ENCODE measurements at places on chromosomes 7 and 10. TPM values are rescaled to one million over a fixed set of nuclear protein-coding genes. Genes with fewer than 3 reads are reported as not detected.
A peak's percentile ranks its signal among the peaks of the same experiment; 100 is the strongest.

Gene LRRC4
- 1.3 TPM for total RNA-seq

- peak; percentile 20 for DNase-seq
Measured at GRCh38 chr10:69406302-69406811, 10.4 kb downstream of the TACR2 start.

DNA sequence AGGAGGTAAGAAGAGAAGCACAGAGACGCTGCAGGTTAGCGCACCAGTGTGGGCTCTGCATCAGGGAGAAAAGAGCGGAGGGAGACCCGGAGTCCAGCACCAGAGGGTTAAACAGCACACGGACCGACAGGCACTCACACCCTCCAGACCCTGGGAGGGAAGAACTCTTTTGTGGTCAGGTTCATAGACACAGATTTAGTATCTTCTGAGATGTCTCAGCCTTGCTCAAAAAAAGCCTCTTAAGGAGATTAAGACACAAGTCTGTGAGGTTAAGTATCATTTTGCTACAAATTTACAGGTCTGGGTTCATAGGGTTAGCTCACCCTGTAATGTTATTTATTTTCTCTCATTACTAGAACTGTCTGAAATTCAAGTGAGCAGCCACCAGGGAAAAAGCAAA, 16.8 kb upstream of the NDST2 start:
- DNase-seq: peak; percentile 11

DNA sequence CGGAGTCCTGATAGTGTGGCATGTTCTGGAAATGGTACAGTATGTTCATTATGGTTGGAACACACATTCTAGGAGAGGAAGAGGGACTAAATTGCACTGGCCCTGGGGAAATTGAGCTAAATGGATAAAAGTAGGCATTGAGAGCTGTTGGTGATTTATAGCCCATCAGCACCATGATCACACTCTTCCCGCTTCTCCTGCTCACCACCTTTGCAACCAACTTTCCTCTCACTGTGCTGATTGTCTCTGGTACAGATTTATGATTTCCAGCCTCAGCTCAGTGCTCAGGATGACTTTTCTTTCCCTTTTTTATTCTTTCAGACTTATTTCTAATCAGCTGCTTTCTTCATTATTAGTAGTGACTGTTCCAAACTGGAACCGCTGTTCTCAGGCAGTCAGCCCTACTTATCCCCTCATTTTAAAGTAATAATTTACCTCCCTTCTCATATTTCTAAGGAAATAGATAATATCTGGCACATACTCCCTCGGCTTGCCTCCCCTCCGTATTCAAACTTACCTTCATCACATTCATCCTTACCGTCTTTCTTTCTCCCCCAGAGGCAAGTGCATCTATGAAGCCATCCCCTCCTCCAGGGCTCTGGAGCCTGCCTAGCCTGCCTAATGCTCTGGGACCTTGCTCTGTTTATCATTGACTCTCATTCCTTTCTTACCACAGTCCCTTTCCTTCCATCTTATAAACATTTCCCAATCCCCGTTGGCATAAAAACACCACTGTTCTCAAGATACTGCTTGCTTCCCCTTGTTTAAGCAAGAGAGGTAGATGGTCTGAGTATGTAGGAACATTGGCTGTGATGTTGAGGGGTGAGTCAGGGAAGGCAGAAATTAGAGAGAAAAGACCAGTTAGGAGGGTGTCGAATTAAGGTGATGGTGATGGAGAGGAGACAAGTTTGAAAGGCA, 51.6 kb upstream of the RPA3 start:
- DNase-seq: no peak

DNA sequence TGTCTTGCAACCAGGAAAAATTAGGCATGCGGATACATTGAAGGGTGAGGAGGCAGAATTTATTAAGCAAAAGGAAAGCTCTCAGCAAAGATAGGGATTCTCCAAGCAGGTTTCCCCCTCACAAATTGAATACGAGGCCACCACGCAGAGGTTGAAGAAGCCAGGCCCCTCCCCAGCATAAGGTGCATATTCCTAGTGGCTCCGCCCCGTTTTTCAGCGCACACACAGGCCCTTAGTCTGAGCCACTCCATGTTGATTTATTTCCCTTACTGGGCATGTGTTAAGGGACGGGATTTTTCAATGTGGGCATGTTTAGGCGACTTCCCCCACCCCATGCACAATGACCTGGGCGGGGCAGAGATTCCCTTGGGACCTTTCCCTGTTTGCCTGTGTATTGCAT, 24.9 kb downstream of the PPP2R2D start:
- DNase-seq: no peak

DNA sequence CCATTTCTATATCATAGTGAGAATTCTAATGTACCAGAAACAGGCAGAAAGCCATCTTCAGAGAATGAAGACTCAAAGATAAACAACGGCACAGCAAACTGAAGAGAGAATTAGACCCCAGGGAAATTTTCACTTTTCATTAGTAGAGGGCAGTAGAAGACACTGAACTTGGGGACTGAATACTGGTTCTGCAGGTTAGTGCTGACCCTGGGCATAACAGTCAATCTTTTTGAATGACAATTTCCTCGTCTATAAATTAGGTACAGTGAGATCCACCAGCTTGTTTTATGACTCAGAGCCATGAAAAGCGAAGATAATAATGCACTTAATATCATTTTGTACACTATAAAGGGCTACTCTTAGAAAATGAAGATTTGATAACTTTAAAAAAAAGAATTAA, 13.7 kb downstream of the FKBP14 start:
- no peak for DNase-seq

DNA sequence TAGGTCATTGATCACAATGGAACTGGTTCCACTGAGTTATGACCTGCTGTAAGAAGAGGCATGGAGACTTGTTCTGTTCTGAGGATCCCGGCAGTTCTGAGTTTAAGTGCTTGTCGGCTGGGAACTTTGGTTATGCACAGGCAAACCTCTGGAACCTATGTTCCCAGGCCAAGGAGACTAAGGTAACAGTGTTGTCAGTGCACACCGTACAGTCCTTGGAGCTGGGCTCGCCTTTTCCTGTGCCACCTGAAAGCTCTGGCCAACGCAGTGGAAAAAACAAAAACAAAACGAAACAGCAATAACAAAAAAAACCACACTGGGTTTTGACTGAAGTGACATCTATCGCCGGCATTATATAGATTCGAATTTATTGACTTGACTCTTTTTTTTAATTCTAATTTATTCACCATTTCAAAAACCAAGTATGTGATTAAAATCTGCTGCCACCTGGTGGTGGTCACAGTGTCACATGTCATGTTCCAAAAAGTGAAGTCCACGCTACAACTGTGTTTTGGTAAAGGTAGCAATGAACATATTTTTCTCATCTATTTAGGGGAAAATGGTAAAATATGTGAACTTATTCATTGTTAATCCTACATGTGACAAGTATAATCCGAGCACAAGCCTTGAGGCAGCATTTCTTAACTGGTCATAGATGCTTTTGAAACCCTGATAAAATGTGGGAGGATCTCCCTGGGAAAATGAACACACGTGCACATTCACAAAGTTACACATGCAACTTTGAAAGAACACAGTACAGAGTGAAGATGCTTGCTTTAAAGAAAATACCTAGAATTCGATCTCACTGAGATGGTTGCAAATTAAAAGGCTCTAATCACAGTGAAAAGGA, 113.8 kb upstream of the PPP2R2D start:
- peak; percentile 23 for DNase-seq

Measured in myocyte (in vitro differentiated cells).